ENCODE measurements at places on chromosomes 11 and 22.

GRCh38 chr11:11871991-11872401, 30.2 kb downstream of the USP47 start:
- DNase-seq = no peak

GRCh38 chr11:71946144-71946571, 17.3 kb downstream of the RNF121 start:
- DNase-seq = no peak

- peak; percentile 23 for DNase-seq
These were observed 71.8 kb upstream of the PITPNB start for GRCh38 chr22:27990879-27991278.

GRCh38 chr11:134483291-134483690, 71.2 kb upstream of the B3GAT1 start:
- no peak for DNase-seq

GRCh38 chr11:69912161-69912910, 93.1 kb upstream of the FGF3 start:
- DNase-seq = no peak

DNA sequence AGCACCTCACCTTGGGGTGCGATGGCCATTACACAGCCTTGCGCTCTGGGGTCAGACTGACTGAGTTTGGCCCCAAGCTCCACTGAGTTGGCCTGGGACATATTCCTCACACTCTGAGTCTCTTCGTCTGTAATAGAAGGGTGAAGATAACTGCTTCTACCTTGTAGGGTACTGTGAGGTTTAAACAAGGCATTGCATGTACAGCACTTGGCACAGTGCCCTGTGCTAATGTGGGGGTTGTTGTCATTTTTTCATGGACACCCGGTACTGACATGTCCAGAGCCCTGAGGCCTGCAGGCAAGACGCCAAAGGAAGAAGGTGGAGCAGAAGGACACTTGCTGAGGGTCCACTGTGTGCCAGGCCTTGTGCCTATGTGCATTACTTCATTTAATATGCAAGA, 50.7 kb downstream of the OTOG start:
- no peak for DNase-seq

Measured in lung (tissue), 17 donors.